Brain microvascular endothelial cell (primary cell): ENCODE measurements at places on chromosomes 2 and 18.

DNA sequence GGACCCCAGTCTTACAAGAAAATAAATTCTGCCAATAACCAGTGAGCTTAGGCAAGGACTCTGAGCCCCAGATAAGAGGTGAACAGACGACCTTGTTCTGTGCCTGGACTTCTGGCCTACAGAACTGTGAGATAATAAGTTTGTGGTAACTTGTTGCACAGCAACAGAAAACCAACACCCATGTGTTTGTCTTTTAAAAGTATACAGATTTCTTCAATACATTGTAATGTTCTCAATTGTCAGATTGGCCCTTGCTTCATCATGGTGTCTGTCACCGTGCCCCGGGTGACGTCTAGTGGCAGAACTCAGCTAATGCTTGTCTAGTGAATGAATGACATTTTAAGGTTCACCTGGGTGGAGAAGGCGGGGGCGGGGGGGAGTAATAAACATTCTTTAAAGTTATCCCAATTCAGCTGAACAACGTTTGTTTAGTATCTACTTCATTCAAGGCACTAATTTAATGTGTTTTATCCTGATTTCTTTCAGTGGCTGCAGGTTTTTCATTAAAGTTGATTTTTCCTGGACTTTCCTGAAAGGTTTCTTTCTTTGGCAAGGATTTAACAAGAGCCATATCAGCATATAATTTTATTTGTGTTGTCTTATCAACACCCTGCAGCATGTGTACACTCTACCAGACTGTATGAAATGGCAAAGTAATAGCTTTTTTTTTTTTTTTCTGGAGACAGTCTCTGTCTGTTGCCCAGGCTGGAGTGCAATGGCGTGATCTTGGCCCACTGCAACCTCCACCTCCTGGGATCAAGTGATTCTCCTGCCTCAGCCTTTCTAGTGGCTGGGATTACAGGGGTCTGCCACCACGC, 123.8 kb upstream of the DLX2 start:
- DNase-seq = no peak

DNA sequence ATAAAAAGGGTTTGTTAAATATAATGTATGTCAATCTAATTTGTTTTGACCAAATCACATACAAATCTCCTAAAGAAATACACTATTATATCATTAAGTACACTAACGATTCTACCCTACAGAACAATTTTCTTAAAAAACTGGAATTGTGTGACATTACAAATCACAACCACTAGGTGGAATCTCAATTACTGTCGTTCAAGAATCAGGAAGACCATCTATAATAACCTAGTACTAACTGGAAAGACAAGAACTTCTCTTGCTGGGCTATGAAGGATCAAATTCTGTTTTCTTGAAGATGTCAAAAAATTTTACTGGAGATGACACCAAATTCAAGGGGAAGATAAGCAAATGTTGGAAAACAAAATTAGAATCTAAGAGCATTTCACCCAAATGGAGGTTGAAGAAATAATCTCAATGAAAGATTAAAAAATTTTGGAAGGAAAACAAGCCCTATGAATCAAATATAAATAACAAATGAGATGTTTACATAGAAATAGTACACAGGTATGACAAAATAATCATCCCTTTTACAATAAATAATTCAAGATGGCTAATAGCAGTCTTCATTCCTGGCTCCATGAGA, 110.9 kb downstream of the STK39 start:
- no peak for DNase-seq

GRCh38 chr2:111042772-111043771, 77.6 kb upstream of the BCL2L11 start:
- no peak for DNase-seq

DNA sequence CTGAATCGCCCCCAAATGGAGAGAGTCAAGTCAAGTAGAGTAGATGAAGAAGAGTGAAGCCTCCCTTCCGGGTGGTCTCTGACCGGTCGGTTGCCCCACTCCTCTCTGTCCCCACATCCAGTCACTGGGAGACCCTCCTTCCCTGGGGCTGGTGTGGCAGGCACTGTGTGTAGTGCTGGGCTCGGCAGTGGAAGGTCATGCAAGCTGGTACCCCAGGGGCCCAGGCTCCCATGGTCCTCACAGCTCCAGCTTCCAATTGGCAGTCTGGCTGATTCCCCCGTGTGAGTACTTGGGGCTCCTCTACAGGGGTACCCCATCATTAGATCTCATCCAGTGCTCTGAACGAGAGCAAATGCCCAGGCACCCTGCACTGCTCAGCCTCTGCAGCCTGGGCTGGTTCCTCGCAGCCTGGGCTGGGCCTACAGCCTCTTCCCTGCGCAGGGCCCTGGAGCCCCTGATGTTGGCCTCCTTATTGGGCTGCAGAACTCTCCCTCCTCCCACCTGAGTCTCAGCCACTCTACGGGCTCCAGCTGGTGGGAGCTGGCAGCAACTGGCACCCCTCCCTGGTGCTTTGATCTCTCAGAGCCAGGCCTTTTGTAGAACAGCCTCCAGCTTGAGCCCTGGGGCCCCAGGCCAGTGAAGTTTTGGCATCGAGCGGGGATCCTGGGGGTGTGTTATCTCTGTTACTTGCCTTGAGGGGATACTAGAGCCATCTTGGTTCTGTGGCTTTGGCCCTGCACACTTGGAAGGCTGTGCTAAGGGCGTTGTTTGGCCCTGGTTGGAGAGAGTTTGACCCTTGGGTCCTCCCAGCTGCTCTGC, 187.8 kb upstream of the HDAC4 start:
- no peak for DNase-seq

DNA sequence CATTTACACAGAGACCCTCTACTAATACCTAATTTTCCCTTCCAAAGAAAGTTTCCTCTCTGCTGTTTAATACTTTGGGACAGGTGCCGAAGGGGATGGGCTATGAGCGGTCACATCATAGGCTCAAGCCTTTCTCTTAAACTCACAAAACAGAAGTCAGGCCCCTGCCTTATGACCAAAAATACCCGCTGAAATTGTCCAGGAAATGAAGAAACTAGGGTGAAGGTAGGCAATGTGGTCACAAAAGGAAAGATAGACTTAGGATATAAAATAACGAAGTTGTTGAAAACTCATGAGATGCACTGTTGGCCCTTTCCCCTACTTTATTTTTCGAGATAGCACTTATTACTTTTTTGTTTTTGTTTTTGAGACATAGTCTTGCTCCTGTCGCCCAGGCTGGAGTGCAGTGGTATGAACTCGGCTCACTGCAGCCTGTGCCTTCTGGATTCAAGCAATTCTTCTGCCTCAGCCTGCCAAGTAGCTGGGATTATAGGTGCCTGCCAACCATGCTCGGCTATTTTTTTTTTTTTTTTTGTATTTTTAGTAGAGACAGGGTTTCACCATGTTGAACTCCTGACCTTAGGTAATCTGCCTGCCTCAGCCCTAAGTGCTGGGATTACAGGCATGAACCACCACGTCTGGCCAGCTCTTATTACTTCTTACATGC, 16.3 kb downstream of the SLC8A1 start:
- DNase-seq = no peak

GRCh38 chr2:136384531-136385303, 266.8 kb upstream of the CXCR4 start:
- peak; percentile 26 for DNase-seq

- no peak for DNase-seq
Observed at GRCh38 chr18:61753373-61753772, 139.4 kb downstream of the RNF152 start.

DNA sequence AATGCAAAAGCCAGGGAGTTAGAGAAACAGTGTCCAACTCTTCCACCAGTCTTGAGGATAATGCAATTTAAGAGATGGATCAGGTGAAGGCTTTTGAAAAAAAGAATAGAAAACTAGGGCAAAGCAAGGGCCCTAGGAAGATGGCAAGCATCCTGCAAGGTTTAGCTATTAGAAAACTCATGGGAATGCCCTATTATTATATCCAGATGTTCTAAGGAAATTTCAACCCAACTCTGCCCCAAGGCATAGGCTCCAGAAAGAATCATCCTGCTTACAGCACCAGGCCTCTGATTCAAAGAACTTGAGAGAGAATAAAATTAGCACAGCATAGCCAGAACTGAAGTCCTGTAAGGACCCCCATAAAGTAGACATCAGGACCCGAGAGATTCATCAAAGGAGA, 68.1 kb downstream of the EN1 start:
- DNase-seq = no peak

DNA sequence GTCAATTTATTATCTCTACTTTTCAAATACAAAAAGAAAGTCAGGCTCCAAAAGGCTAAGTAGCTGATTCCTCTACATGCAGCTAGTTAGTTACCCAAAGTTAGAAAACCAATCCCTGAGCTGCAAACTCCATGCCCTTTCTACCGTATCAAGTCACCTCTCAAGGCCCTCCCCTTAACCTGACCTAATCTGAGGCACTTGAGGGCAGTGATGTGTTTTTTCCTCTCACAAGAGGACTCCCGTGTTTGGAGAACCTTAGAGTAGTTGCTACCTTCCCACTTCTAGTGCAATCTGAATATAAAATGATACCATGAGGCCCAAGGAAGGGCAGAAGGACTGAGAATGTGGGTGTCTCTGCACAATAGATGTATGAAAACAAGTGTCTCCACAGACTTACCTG, 907.9 kb upstream of the CELF4 start:
- no peak for DNase-seq

- DNase-seq = no peak
Observed at GRCh38 chr2:11329776-11330175, 14.7 kb downstream of the ROCK2 start.

GRCh38 chr18:62586781-62587487, 64.1 kb downstream of the ZCCHC2 start:
- DNase-seq = no peak

DNA sequence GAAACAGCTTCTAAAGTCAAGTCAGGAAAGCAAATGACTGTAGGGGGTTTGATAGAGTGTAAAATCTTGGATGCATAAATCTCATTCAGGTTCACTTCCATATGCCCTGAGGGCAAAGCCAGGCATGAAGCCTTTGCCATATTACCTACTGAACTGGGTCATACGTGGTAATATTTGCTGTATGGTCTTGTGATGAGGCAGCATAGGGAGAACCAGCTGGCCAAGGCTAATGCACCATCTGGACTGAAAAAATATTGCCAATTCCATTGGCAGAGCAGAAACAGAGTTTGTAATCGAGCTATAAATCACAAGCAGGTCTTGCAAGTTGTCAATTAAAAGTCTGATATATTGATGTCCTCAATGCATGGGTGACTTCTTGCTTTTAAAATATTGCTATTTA, 243.8 kb downstream of the ERBB4 start:
- no peak for DNase-seq

DNA sequence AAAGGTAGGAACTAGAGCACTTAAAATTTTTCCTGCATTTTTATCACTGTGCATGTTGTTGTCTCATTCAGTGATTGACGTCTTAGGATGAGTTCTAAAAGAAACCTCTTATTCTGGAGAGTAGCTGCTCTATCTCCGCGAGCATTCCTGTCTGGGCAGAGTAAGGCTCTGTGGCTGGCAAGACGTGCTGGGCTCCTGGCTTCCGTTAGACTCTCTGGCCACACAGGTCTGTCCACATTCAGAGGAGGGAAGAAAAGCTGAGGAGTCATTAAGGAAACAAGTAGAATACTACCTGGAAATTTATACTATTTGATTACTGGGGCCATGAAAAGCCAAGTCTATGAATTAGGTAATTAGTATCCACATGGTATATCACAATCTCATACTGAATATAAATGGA, 138.0 kb upstream of the DNMT3A start:
- no peak for DNase-seq

DNA sequence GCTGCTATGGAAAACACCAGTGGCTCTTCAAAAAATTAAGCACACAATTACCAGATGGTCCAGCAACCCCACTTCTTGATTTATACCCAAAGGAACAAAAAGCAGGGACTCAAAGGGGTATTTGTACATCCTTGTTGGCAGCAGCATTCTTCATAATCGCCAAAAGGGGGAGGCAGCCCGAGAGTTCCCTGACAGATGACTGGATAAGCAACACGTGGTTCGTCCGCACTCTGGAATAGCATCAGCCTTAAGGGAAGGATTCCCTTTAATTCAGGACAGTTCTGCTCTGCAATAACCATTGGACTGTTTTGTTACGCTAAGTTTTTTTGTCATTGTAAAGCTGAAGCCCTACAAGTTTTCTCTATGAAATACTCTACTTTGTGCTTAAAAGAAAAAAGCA, 76.7 kb upstream of the TWIST2 start:
- DNase-seq = peak; percentile 43

DNA sequence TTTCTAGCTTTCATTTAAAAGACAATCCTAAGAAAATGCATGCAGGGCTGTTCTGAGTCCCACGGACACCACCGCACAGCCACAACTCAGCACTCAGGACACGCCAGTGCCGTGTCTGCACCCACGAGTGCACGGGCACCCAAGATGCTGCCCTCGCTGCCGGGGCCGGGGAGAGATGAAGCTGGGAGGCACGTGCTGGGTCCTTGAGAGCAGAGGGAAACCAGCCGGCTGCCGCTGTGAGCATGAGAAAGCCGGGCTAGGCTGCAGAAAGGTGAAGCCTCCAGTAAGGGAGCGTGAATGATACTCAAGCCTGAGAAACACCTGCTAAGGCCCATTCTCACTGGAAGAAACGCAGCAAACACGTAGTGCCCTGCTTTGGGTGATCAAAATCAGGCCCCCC, 4.8 kb downstream of the COPS9 start:
- DNase-seq = no peak

DNA sequence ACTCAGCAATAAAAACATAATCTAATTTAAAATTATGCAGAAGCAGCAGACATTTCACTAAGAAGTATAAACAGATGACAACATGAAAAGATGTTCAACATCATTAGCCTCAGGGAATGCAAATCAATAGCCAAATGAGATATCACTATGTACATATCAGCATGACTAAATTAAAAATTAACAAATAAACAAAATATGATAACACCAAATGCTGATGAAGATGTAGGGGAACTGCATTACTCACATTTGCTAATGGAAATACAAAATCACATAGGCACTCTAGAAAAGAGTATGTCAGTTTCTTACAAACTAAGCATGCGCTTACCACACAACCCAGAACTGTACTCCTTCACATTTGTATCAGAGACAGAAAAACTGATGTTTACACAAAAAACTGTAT, 487.2 kb upstream of the REG3G start:
- DNase-seq = no peak

GRCh38 chr2:225598897-225599296, 199.4 kb downstream of the NYAP2 start:
- DNase-seq = peak; percentile 70

- no peak for DNase-seq
Observed at GRCh38 chr2:26809211-26809610, 23.4 kb downstream of the CENPA start.

DNA sequence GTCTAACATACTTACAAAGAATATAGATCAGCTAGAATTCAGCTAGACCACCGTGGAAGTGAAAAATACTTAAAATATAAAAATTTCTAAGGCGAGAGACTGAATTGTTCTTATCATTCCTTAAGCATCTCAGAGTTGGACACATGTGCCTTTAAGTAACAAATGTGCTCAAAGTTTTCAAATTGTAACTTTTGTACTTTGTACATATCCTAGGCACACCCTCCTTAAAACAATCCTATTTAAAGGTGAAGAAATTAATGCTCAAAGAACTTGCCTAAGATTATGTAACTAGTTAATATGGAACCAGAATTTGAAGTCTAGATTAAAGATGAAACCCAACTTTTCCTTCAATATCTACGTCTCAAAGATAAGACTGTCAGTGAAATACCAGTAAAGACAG, 74.1 kb downstream of the EML4 start:
- DNase-seq = no peak

- DNase-seq = no peak
Observed at GRCh38 chr2:184455624-184456023, 142.7 kb upstream of the ZNF804A start.

GRCh38 chr2:73418343-73418742, 32.7 kb downstream of the ALMS1 start:
- DNase-seq = peak; percentile 24
